Stimulated activated CD8-positive, alpha-beta memory T cell treated with anti-CD3 and anti-CD28 coated beads, Interleukin-12 subunit alpha, Interleukin-12 subunit beta, amount 100 ng/mL, for 1 hour (primary cell): ENCODE measurements at places on chromosomes 16 and 17.

DNA sequence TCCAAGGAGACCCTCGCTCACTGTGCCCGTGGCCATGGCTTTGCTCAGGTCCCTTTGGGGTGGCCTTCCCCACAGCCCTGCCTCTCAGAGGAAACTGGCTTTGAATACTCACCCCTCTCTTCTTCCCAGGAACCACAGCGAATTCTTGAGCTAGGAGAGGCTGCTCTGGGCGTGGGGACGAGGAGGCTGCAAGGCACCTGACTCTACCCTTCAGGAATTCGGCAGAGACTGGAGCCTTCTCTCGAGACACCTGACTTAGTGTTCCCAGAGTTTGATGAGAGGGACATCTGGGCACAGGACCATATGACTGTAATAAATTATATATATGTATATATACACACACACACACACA is 6.2 kb downstream of the LLGL2 start:
- DNase-seq, result no peak

DNA sequence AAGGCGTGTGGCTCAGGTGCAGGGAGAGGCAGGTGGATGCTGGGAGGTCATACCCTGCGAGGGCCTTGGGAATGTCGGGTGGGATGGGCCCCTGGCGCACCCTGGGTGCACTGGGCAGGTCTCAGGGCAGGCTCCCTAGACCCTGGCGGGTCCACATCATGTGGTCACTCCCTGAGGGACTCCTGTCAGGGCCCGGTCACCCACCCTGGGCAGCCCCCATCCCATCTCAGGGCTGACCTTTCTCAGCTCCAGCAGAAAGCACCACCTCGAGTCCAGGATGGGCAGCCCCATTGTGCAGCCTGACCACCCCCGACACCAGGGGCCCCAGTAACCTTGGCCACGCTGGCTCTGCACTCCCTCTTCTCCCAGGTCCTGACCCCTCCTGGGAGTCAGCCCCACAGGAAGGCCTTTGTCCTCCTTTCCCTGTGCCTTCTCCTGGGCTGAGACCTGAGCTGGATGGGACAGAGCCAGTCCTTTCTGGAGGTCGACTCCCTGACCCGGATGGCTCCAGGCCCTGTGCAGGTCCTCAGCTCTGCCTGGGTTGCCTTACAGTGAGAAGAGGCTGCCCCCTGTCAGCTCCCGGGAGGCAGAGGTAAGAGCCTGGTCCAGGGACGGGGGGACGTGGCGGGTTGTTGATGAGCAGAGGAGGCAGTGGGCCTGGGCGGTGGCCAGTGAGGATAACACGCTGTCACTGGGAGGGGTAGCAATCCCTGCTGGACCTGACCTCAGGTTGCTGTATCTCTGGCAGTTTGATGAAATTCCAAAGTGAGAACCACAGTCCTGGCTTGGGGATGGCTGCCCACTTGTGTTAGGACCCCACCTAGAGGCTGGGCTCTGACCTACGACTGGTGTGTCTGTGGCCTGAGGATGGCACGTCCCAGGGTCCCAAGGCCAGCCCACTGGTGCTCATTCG is 77.9 kb downstream of the GOSR1 start:
- DNase-seq, result no peak

- DNase-seq, result no peak
These were observed 135.8 kb downstream of the SKAP1 start for GRCh38 chr17:48294020-48294805.

DNA sequence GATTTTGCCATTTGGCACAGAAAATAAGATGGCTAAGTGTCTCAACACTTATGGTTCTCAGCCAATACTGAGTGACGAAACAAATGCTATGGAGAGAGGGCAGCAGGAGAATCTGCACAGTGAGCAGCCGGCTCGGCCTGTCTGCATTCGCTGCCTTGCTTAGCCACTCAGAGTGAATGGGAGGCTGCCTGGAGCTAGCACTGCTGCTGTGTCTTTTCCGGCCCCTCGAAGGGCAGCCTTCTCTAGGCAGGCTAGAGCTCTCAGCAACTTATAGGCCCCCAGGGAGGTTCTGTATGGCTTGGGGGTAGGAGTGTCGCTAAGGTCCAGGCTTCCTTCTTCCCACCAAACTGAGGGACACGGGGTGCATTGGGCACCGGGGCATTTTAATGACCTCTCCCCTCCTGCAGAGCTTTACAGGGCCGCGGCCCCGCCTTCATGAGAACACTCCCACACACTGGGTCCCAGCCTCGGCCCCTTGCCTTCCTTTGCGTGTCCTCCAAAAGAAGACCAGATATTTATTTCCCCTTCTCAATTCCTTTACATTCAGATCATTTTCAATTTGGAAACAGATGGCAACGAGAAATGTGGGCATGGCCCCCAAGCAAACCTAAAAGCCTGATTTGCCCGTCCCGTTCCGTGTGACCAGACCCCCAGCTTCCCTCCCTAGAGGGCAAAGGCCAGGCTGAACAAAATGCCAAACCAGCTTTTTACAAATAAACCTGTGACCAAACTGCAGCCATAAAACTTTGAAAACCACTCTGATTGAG is 670.9 kb downstream of the TOX3 start:
- DNase-seq, result no peak

GRCh38 chr16:86343796-86344585 is 166.3 kb upstream of the FOXF1 start:
- no peak for DNase-seq

GRCh38 chr17:77128896-77129567 is 11.7 kb upstream of the SEC14L1 start:
- DNase-seq, result no peak

DNA sequence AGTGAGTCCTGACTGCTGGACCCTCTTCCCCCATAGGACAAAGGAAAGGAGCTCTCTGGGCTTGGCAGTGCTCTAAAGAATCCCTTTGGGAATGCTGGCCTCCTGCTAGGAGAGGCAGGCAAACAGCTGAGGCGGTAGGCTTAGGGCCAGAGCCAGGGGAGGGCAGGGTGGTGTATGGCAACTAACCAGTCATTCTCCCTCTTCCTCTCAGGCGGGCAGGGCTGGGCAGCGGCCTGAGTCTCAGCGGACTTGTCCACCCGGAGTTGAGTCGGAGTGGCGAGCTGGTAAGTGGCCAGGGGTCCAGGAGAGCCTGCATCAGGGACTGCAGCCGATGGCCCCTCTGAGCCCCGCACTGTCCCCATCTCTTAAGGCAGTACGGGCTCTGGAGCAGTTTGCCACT is 4.4 kb downstream of the ACADVL start:
- DNase-seq, result no peak
